Peyer's patch (tissue), 4 donors: ENCODE measurements at places on chromosomes 6 and 20.

DNA sequence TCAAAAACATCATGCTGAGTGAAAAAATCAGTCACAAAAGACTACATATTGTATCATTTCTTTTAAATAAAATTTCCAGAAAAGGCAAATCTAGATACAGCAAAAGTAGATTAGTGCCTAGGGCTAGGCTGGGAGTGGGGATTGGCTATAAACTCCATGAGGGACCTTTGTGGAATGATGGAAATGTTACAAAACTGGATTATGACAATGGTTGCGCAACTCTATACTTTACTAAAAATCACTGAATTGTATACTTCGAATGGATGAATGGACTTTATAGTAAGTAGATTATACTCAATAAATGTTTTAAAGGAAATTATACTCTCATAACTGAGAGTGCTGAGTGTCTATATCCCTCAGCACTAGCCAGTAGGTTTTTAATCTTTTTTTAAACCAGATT is 4.3 kb downstream of the HMGN3 start:
- DNase-seq = no peak

DNA sequence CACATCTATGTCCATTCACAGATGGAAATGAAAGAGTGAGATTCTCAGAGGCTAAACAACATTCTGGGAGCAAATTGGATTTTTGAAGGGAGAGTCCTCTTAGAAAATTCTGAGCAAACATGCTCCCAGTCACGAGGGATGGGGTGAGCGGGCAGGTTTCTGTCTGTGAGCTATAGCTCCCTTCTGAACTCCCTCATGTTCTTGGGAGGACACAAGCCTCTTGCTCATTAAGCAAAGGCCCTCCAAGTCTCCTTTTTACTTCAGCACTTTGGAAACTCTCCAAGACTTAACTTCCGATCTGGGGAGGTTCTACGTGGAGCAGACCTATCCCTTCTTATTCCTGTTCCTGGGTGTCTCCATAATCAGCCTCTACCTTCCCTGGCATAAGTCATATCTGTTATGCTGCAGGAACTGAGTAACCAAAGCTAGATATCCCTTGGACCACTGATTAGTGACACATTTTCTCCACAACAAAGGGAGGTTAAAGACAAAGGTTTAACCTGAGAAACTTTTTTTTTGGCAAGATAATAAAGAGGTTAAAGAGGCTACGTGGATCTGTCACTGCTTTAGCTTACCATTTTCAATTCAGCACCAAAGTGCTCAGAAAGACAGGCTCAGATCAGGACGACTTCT is 33.0 kb upstream of the SMIM29 start:
- DNase-seq = no peak

GRCh38 chr6:166162599-166163342 is 4.9 kb downstream of the TBXT start:
- DNase-seq = no peak

GRCh38 chr6:36443471-36444428 is 950 bp downstream of the KCTD20 start:
- no peak for DNase-seq

DNA sequence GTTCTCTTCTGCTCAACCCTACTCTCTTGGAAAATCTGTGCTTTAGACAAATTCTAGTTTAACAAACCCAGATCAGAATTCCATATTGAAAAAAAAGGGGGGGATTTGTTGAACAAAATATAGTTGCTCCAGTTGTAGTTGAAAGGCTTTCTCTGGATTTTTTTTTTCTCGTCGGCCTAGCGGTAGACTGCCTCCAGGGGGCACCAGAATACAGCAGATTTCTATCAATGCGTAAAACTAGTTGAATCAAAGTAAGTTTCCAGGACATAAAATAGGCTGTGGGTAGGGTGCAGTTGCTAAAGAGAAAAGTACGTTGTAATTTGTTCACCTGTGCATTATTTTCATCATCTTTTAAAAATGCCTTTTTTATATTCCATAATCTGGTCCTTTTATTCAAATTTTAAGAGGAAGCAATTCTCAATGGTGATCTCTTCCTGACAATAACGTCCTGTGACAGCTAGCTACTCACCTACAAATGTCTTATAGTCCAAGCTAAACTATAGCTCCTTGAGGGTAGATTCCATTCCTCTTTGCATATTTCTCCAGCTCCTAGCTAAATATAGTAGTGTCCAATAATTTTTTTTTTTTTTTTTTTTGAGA is 105.4 kb downstream of the PERP start:
- peak; percentile 87 for DNase-seq

- no peak for DNase-seq
These were observed 14.1 kb downstream of the UBE3D start for GRCh38 chr6:83051377-83052172.

- no peak for DNase-seq
These were observed 388.3 kb upstream of the RNF217 start for GRCh38 chr6:124573953-124574352.

GRCh38 chr6:156848533-156848932 is 71.4 kb downstream of the ARID1B start:
- no peak for DNase-seq

GRCh38 chr20:36432096-36432495 is 109.2 kb upstream of the MYL9 start:
- DNase-seq = no peak

- no peak for DNase-seq
These were observed 4.1 kb upstream of the CALHM5 start for GRCh38 chr6:116507324-116507723.

DNA sequence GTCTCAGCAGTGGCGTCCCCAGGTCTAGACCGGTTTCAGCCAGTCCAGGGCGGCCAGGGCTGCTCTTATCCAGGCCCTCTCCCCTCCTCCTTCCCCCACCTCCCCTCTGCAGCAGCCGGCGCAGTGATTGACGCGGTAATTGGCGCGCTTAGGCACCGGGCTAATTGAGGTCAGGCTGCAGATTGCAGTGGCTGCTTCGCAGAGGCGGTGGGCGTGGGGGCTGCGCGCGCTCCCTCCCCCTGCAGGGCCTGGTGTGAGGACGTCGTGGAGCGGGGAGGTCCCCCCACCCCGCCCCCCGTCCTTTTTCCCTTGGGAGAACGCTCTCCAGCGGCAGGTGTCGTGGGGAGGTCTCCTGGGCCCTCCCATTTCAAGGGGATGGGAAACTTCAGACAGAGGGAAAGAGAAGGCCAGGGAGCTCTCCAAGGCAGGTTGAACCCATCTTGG is 70.4 kb upstream of the BLCAP start:
- no peak for DNase-seq

GRCh38 chr6:111711984-111712752 is 106.5 kb upstream of the TRAF3IP2 start:
- no peak for DNase-seq

DNA sequence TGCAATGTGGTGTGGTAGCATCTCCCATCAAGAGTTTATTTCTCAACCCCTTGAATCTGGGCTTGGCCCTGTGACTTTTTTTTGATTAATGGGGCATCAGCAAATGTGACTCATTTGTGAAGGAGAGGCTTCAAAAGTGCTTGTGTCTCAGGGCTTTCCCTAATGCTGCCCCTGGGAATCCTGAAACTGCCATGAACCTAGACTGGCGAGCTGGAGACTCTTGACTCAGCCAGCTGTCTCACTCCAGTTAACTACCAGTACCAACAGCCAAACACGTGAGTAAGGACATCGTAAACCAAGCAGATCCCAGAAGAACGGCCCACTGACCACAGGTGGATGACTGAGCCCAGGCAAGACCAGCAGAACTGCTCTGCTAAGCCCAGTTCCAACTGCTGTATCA is 72.8 kb upstream of the ADTRP start:
- no peak for DNase-seq

DNA sequence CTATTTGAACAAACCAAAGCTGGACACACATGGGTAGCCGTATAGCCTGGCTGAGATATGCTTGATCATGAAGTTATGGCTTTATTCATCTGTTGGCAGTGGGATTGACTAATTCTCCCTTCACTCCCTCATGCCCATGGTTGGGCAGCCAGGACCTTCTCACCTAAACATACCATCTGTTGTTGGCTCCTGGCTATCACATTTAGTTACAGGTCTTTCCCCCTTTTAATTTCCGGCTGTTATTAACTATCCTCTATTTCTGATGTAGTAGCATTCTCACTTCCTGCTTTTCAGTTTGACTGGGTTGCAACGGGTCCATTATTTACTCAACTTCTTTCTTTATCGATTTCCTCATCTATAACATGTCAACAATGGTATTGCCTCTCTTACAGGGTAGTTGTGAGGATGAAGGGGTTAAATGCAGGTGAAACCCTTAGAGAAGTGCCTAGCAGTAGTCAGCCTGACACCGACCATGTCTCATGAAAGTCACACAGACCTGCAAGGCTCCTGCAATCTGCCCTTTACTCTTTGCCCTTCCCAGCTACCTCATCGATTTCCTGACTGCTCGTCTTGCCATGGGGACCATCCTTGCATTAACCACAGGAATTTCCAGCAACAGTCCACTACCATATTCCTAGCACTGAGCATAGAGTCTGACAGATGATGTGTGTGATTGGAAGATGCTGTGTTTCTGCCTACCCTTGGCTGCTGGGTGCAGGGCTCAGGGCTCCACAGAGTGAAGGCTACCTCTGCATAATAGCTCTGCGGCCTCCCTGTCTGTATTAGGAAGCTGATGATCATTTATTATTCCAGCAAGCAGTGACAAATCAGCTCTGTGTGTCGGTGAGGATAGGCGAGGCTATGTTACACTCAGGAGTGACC is 42.2 kb downstream of the PPP1R14C start:
- DNase-seq = peak; percentile 59

- no peak for DNase-seq
These were observed 229.9 kb downstream of the NRN1 start for GRCh38 chr6:5776706-5777390.

- DNase-seq = no peak
These were observed 91.5 kb upstream of the BHLHE23 start for GRCh38 chr20:63098195-63098810.

DNA sequence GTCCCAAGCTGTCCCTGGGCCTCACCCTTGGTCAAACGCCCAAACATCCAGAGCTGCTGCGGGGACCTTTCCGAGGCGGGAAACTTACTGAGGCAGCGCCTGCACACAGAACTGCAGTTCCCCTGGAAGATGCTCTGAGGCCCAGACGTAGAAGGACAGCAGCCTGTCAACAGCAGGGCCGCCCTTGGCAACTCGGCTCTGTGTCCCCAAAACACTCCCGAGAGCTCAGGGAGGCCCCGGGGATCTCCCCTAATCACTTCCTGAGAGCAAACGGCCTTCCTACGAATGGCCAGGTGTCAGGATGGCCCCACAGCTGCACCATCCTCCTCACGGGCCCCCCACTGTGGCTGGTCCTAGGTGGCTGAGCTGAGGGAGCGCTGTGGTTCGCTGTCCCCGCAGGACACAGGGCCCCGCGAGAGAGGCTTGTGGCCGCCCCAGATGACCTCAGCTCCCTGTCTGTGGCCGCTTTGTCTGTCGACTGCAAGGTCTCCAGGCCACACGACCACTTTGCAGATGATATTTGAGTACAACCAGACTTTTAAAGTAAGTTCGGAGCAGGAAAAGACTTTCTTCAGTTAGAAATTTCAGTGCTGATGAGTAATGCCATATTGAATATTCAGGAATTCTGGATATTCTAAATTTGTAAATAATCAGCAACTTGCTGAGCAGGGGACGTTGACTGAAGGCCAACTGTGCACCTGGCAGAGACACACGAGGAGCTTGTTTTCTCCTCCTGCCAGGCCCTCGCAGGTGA is 46.0 kb downstream of the DLL1 start:
- DNase-seq = no peak

DNA sequence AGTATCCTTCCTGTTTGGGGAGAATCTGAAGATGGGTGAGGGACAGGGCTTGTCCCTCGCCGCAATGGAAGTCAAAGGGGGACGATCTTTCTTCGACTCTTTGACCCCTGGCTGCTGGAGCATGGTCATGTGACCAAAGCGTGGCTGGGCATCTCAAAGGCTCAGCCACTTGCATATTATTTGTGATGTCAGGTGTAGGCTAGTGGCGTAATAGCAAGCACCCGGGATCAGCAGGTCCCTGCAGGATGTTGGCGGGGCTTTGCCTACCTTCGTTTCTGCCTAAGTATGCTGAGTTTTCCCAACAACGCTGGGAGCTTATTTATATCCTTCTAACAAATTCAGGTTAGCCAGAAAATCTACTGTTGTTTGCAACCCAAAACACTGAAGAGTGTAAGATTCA is 50.3 kb upstream of the IL20RA start:
- DNase-seq = no peak

GRCh38 chr6:33431880-33432541 is 12.1 kb downstream of the SYNGAP1 start:
- DNase-seq = no peak

DNA sequence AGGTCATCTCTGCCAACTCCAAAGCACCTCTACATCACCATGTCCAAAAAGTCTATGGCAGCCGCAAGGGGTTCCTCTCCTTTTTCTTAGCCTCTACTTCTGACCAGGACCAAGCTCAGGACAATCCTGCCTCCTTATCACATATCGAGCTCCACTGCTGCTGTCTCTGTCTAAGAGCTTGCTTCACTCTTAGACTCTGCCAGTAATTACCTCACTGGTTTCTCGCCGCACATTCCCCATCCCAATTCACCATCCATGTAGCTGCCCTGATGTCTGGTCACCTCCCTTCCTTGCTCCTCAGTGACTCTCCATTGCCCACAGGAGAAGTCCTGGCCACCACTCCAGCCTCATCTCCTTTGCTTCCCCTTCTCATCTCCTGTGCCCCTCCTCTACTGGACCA is 24.1 kb upstream of the PI16 start:
- no peak for DNase-seq

DNA sequence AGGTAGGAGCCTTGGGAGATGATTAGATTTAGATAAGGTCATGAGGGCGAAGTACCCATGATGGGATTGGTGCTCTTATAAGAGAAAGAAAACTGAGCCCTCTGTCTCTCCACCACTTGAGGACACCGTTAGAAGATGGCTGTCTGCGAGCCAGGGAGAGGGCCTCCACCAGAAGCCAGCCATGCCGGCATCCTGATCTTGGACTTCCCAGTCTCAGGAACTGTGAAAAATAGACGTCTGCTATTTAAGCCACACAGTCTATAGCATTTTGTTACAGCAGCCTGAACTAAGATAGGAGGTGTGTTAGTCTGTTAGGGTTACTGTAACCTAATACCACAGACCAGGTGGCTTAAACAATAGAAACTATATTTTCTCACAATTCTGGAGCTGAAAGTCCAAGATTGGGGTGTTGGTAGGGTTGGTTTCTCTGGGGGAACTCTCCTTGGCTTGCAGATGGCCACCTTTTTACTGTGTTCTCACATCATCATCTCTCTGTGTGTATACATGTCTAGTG is 38.0 kb upstream of the ADGRF1 start:
- DNase-seq = no peak

- peak; percentile 18 for DNase-seq
These were observed 6.7 kb upstream of the IFT52 start for GRCh38 chr20:43583982-43584432.

DNA sequence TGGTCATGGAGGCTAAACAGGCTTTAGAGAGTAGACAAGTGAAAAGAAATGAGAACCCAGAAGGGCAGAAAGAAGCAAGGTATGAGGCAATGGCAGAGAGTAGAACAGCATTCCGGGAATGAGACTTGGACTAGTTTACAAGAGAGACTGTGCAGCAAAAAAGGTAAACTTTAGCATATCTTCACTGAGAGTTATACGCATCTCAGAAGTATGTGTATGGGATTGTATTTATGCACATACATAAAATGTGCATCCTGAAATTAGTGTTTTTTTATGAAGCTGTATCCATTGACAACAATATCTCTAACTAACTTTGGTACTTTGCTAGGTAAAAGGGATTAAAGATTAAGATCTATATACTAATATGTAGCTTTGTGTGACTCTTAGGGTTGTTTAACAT is 753.6 kb downstream of the BCKDHB start:
- no peak for DNase-seq
